ENCODE measurements at places on chromosomes 12 and 14. TPM values are rescaled to one million over a fixed set of nuclear protein-coding genes. Genes with fewer than 3 reads are reported as not detected.

KNTC1 gene
- 11.7 TPM for total RNA-seq

DNA sequence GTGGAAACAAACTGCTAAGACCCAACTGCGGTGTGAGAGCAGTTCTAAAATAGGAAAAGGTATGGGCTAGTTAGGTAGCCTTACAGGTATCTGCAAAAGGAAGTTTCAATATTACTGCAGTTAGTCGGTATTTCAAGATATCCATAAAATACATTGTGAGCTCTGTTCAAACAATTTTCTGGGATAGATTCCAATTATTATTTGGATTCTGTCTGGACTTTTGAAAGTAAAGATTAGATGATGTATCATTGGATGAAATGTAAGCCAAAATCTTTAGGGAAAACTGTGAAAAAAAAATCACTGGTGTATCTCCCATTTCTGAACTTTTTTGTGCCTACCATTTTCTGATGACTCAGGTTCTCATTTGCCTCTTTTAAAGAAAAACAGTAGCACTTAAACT is 621.6 kb downstream of the CCER1 start:
- DNase-seq: no peak

KLRC1 gene
- total RNA-seq: not detected

SERPINA10 gene
- not detected for total RNA-seq

SPX gene
- not detected for total RNA-seq

CD27 gene
- total RNA-seq: not detected

DNA sequence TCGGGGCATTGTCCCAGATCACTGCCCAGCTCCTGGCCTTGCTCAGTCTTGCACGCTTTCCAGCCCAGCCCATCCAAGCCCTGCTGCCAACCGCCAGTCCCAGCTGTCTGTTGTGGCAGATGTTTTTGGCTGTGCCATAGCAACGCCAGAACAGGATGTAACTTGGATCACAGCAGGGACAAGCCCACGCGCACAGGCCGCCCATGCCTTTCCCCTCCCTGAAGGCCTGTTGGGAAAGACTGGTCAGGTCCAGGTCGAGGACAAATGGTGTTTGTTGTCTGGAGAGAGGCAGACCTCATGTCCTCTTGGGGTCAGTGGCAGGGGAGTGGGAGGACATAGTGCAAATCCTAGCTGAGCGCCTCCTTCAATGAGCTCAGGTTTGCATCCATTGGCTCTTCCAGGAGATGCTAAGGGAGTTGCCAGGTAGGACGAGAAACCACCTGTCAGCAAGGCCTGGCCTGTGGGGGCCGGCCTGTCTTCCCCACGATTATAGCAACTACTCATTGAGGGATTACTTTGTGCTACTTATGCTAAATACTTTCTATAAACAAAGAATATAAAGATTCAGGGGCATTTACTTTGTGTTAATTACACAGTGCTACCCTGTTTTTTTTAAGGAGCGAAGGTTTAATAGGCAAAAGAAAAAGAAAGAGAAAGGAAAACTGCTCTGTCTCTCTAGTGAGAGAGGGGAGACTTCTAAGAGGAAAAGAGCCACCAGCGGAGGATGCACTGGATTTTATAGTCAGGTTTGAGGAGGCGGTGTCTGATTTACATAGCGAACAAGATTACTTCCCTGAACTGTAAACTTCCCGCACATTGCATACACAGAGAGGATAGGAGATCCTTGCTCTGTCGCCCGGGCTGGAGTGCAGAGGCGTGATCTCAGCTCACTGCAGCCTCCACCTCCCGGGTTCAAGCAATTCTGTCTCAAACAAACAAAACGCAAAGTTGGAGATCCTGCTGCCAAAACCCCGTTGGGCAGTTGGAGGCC is 42.8 kb upstream of the CORO1C start:
- DNase-seq: peak; percentile 87

DNA sequence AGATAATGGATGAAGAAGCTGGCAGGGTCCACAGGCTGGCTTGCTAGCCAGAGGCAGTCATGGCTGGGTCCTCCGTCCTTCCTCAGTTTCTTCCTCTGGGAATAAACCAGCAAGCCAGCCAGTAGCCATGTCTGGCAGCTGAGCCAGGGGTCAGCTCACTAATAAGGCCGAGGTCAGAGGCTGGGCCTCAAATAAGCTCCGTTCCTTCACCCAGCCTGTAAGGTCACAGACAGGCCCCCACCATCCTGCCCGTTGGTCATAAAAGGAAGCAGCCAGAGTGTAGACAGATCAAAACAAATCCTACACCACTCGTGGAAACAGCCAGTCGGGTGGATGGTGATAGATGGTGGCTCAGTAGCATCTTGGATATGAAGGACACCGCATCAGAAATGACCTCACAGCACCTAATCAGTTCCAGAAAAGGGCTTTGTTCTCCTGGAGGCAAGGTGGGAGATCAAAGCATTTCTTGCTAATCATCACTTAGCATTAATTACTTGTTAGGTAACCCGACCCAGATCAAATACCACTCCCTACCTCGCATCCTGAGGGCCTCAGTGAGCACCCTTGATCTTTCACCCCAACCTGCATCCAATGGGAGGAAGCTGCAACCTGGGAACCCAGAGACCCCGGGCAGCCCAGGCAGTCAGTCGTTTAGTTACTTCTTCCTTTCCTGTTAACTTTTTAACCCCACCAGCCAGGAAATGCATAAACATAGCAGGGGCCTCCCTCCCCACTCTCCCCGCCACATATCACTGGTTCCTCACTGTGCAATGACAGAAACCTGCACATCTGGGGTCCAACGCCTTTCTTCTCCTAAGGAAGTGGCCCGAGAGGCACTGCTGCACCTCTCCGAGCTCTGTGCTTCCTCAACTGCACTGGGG is 90.2 kb downstream of the KDM2B start:
- DNase-seq: peak; percentile 30

DNA sequence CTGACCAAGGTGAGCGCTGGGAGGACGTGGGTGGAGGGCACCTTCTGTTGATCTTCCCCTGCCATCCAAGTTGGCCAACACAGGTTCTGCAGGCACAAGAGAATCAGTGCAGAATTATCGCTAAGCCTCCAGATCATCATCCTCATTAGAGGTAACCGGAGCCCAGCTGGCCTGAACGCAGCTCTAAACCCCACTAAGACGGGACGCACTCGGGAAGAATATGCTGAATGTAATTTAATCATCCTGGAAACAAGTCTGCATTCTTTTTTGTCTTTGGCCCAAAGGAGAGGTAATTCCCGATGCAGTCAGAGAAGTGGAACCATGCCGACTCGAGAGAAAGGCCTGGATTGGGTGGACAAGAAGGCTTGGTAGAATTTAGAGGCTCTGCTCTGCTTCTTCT is 111.0 kb upstream of the GSC start:
- DNase-seq: no peak

IRAK3 gene
- total RNA-seq: 4.7 TPM

GRCh38 chr12:131027264-131027663 is 73.6 kb downstream of the ADGRD1 start:
- no peak for DNase-seq

SERPINA6 gene
- not detected for total RNA-seq

KRT7 gene
- total RNA-seq: 47.0 TPM

DNA sequence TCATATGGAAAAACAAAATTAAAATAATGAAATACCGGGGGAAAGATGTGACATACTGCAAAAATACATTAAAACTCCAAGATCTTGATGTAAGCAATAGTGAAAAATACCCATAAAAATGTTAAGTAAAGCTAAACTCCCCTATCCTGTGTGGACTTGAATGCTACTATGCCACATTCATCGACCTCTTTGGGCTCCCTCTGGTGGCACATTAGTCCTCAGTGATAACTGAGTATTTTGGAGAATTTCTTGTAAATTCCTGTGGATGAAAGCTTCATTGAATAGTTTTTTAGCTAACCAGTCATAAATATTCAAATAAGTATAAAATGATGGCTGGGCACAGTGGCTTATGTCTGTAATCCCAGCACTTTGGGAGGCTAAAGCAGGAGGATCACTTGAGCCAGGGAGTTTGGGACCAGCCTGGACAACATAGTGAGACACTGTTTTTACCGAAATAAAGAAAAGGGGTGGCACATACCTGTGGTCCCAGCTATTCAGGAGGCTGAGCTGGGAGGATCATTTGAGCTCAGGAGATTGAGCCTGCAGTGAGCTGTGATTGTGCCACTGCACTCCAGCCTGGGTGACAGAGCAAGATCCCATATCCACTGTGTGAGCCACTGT is 42.4 kb upstream of the SGPP1 start:
- DNase-seq: peak; percentile 54

DNA sequence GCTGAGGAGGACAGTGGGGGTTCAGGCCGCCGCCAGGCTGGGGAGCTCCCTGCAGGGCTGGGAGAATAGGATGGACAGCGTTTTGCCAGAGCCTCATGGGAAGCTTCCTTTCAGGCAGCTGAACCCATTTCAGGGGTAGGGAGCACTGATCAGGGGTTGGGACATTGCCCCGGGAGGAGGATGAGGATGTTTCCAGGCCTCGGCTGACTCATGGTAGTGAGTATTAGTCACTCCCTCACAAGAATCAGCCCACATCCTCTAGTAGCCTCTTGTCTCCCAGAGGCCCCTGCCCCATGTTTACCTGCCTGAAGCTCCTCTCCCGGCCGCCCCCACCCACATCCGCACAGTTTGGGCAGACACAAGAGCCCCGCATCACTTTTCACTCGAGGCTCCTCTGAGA is 89.8 kb downstream of the ZFP36L1 start:
- DNase-seq: no peak

GRCh38 chr12:124027753-124028554 is 54.9 kb downstream of the ZNF664 start:
- DNase-seq: no peak

DNA sequence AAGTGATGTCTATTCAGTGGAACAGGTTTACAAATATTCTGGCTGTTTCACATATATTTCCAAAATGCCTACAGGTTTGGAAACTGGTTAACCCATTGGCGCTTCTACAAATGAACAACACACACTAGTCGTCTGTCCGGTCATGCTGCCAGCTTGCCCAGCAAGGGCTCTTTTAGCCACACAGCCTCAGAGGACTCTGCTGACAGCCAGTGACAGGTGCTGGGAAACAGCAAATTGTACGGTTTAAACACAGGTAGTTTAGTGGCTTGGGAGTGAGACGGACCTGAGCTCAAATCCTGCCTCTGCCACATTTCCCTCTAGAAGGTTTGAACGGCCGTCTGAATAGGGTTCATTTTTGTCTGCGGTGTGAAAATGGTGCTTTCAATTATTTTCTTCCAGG is 53.8 kb downstream of the MOK start:
- DNase-seq: no peak

GRCh38 chr14:91061056-91061887 is 831 bp upstream of the RPS6KA5 start:
- no peak for DNase-seq

GRCh38 chr14:63091394-63091996 is 46.2 kb upstream of the KCNH5 start:
- DNase-seq: no peak

DNA sequence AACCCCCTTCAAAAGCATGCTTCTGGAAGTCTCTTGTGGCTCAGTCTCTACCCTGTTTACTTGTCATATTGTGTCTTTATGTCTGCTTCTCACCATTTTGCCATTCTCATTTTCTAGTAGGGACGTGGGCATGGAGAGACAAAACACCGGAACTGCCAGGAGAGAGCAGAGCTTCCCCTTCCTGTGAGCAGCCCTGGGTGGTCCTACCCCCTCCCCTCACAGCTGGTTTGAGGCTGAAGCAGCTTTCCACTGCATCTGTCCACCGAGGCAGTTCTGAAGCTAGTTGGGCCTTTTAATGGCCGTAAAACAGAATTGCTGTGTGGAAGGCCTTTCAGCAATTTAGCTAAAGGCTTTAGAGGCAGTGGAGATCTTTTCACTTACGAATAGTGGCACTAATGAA is 77.0 kb downstream of the PELI2 start:
- no peak for DNase-seq

IL22 gene
- total RNA-seq: not detected

FIGNL2 gene
- total RNA-seq: 0.73 TPM

PELI2 gene
- 6.4 TPM for total RNA-seq

- no peak for DNase-seq
These were observed 191.0 kb upstream of the ATP2B1 start for GRCh38 chr12:89899651-89900050.

CLEC2A gene
- total RNA-seq: not detected

DNA sequence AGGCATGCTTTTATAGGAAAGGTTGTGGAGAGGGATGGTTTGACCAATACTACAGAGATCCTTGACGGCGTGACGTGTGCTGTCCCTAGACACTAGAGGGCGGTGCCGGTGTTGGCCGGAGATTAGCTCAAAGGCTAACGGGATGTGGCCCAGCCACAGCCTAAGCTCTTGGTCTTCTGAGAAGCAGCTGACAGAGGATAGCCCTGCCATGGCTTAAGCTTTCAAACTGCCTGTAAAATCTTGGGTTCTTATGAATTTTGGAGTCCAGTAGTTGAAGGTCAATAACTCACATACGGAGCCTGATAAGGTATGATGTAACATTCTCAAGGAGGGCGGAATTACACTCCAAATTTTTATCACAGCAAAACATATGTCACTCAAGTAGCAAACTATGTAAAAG is 515.7 kb upstream of the ATXN7L3B start:
- DNase-seq: peak; percentile 71

DNA sequence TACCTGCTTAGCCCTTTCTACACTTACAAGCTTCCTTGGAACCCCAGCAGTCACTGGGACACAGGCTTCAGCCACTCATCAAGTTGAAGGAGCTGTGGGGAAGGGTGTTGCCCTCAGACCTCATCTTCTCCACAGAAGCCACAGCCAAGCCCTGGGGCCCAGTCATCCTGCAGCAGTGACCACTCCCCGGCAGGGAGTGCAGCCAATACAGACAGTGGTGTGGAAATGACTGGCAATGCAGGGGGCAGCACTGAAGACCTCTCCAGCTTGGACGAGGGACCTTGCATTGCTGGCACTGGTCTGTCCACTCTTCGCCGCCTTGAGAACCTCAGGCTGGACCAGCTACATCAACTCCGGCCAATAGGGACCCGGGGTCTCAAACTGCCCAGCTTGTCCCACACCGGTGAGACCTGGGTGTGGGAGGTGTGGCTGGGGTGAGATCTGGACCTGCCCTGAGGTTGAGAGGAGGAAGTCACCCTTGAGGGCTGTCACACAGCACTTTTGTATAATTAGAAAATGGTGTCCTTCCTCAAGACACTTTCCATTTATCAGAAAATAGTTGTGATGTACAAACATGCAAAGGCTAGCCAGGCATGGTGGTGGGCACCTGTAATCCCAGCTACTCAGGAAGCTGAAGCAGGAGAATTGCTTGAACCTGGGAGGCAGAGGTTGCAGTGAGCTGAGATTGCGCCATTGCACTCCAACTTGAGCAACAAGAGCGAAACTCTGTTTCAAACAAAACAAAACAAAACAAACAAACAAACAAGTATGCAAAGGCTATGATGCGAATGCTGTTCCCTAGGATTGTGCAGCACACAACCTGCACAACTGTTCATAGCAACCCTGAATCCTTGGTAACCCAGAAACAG is 9.9 kb downstream of the GLI1 start:
- DNase-seq: no peak

DNA sequence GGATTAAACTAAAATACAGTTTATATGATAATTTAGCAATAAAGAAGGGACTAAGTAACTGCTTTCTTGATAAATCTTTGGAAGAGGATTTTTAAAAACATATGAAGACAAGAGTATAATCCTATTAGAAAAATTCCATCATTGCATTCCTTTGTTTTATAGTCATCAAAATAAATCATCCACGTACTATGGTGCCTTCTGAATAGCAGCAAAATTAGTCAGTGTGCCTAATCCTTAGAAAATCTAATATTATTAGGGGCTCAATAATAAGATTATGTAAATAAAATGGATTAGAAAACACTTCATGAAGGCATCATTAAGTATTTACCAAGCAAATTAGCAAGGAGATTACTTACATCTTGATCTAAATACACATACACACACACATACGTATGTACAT is 102.1 kb downstream of the KCNH5 start:
- no peak for DNase-seq

PZP gene
- not detected for total RNA-seq

GRCh38 chr12:51346581-51346980 is at the start of gene CELA1:
Gene CELA1, minus strand, starts transcription at chr12:51346679. Its CDS starts 41 bp downstream, at chr12:51346638.
- no peak for DNase-seq
